ENCODE measurements at places on chromosomes 3 and 15.

DNA sequence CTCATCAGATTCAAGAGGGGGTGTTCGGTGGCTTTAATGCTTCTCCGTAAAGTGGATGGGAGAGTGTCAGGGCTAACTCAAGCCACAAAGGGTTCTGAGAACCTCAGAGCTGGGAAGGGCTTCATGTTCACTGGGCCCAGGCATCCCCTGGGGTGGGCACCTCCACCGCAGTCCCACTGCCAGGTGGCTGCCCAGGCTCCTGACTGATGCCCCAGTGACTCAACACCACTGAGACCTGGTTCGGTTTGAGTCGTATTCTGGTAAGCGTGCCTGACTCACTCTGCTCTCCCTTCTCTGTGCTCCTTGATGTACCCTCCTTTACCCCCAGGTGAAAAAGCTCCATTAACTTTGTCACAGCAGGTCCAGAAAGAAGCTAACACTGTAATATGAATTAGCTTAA is 304.6 kb downstream of the RPLP1 start:
- DNase-seq, result no peak

- DNase-seq, result no peak
Measured at GRCh38 chr3:26104851-26105251, 315.0 kb downstream of the OXSM start.

DNA sequence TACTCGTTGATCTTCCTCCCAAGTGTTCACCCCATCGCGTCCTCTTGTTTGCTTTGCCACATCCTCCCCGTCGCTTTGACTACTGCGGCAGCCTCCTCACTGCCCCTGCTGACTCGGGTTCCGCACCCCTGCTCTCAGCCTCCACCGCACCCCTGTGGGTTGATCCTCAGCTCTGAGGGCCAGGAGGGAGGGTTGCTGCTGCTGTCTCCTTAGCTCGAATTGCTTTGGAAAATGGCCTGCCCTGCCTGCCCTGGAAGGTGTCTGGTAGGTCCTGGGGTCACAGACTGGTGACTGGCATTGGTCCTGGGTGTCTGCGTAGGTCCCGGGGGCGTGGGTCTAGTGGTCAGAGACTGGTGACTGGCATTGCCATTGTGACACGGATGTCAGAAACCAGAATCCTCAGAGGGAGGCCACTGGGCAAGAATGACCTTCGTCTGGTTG is 9.4 kb downstream of the MUC4 start:
- no peak for DNase-seq

DNA sequence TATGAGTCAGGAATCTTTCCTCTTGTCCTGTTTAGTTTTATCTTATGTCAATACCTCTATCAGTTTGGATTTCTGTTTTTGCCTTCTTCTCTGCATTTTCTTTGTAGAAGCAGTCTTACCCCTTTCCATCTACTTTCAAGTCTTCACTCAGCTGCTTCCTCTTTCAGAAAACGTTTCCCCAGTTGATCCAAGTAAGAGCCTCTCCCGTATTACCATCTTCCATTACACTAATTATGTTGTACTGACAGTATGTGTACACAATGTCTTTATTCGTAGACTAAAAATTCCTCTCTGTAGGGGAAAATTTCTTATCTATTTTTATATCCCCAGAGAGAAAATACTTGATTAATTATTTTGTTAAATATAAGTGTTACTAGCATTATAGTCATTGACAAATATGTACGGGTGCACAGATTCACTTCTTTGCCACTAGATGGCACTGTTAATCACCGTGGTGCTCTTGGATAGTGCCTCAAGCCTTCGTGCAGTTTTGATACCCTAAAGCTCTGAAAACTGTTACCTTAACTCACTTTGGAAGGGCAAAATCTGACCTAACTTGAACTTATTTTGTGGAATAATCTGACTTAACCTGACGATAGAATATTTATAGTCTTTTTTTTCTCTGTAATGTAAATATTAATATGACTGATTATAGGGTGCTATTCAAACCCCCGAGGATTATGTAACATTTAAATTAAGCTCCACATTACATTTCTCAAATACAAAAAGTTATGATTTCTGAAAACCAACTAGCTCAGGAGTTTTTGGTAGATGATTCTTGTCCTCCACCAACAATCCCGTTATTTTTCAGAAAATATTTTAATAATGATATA is 74.2 kb upstream of the POU1F1 start:
- peak; percentile 43 for DNase-seq

GRCh38 chr3:67018105-67018788 is 20.1 kb downstream of the KBTBD8 start:
- DNase-seq, result no peak

DNA sequence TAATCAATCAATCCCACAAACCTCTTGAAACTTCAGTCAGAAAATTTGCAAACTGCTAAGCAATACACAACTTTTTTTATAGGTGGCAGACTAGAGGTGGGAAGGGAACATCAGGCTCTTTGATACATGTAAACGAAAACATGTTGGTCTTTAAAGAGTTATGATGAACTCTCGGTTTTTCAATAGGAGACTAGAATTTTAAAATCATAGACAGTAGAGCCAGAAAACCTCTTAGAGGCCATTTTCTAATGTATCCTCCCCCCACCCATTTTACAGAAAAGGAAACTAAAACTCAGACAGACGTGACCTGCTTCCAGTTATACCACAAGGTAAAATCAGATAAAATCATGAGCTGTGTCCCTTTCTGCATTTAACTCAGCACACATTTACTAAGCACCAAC is 179.1 kb upstream of the LPP start:
- DNase-seq, result peak; percentile 69

- no peak for DNase-seq
Measured at GRCh38 chr15:47744496-47744895, 27.2 kb downstream of the SEMA6D start.

DNA sequence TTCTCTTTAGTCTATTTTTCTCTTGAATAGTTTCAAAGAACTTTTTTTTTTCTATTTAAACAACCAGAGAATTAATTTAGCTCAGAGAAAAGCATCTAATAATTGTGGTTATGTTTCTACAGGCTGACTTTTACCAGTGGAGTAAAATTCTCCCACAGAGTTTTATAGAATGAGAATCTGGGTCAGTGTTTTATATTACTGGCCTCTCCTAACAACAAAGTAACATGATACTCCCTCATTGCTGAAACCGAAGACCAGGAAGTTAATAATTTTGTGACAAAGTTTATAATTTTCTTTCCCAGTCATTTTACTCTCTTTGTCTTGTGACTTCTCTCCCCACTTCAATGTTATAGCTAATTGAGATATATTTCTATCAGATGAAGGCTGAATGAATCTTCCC is 946.9 kb downstream of the EPHA3 start:
- DNase-seq, result no peak

- DNase-seq, result no peak
Measured at GRCh38 chr15:43789409-43789808, 2.7 kb upstream of the SERF2 start.

DNA sequence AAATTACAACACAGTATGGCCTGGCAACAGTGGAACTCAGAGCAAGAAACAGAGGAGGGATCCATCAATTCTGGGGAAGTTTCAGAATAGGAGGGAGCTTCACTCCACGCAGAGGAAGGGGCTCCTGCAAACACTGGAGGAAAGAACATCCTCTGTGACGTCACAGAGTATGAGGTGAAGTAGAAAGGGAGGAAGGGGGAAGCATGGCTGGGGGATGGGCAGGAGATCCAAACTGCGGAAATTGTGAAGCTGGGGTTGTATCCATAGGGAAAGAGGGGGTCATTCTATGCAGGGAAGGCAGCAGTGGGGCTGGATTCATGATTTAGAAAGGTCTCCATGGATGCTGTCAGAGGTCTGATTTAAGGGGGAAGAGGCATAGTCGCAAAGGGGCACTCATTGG is 8.3 kb upstream of the SCN10A start:
- DNase-seq, result no peak

DNA sequence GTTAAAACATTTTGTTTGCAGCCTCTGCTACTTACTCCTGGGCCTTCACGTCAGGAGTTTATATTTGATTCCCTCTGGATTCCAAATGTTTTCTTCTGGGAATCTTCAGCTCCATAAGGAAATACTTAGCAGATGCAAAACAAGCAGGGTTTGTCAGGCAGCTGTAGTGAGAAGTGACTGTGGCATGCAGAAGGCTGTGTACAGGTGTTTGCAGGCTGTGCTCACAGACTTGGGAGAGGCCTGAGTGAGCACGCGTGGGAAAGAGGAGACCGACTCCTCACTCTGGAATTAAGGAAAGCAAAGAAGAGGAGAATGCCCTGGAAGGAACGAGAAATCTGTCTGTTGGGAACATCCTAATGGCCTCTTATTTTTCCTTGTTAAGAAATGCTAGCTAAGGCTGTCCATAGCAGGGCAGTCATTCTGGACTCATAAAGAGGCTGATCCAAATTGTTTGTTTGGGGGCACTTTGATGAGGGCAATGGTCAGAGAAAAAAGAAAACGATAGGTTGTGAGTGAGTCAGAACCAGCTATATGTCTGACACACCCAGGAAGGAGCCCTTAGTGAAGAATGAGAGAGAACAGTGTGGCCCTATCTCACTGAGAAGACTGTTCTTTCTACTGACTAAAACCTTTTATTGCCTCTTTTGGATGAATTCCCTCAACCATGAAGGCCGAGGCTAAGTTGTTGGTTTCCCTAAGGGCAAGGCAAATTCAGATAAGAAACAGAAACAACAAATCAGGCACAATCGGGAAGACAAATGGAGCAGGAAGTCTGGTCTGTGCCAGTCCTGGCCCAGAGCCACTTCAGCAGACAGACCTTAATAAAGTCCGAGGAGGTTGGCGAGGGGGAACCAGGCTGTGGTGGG is 82.6 kb downstream of the TGFBR2 start:
- DNase-seq, result no peak

GRCh38 chr15:82130248-82130647 is 84.4 kb upstream of the MEX3B start:
- no peak for DNase-seq

- DNase-seq, result no peak
Measured at GRCh38 chr15:66719471-66719870, 17.4 kb downstream of the SMAD6 start.

- no peak for DNase-seq
Measured at GRCh38 chr15:57421551-57421950, 45.2 kb downstream of the CGNL1 start.

- no peak for DNase-seq
Measured at GRCh38 chr3:126998728-126999127, 15.8 kb downstream of the PLXNA1 start.

DNA sequence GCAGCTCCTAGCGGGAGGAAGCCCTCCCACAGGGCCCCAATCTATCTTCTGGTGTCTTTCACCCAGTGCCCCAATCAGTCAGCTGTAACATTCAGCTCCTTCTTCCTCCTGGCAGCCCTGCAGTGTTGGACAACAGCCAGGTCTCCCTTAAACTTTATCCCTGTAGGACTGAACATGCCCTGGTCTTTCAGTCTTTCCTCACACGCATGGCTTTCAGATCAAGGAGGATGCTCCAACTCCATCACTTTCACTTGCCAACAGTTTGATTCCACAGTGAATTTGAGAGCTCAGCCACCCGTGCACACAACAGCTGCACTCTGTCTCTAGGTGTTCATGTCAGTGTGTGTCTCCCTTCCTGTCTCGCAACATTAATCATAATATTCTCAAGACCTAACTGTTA is 28.5 kb upstream of the LRRC34 start:
- DNase-seq, result no peak

- DNase-seq, result no peak
Measured at GRCh38 chr3:162391301-162391700, 894.7 kb downstream of the OTOL1 start.

DNA sequence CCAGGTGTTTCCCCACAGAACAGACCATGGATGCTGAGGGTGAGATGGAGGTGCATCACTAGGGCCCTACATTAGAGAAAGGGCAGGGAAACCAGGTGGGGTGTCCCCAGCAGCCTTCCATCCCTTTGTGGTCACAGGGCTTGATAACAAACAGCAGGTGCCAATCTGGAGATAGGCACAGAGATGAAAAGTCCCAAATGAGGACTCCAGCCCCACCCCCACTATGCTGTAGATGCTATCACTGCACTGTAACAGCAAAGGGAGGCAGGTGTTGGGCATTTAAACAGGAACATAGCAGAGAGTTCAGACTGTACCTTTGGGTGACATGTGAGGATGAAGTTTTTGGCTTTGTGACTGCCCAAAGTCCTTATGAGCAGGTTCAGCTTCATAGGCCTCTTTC is 21.4 kb downstream of the IL20RB start:
- peak; percentile 86 for DNase-seq

GRCh38 chr3:173529062-173529711 is 131.6 kb downstream of the NLGN1 start:
- DNase-seq, result no peak

DNA sequence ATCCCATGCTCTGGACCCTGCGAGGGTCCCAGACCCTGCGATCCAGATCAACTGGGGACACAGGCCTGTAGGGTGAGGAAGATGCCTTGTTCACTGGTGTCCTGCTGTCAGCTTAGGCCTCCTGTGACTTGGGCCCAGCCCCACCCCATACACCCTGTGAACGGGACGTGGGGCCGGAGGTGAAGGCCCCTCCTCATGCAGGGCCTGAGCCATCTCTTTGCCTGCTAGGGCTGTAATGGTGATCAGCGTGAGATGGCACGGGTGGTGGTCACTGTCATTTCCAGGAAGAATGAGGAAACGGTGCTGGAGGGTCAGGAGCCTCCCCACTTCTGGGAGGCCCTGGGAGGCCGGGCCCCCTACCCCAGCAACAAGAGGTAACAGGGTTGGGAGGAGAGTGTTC is 12.4 kb downstream of the VILL start:
- no peak for DNase-seq

GRCh38 chr15:25705433-25706115 is 157.6 kb downstream of the ATP10A start:
- no peak for DNase-seq

Measured in thymus (tissue), 14 donors.